Umbilical cord (tissue), 2 donors: ENCODE measurements at places on chromosomes 5 and 9.
A peak's percentile ranks its signal among the peaks of the same experiment; 100 is the strongest.

DNA sequence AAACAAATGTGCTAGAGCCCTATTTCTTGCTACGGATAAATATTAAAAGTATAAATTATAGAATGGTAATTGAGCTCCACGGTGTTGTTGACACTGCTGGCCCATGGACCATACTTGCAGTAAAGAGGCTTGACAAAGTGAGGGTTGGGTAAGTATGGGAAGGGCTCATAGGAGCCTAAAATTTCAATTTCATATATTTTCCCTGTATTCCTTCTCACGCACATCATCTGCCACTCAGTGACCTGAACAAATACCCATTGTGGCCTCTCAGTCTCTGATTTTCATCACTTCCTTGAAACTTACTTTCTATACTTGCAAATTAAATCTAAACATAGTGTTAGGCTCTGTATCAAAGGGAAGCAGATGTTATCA lies 116.5 kb downstream of the PIK3R1 start:
- DNase-seq: no peak

- no peak for DNase-seq
Observed at GRCh38 chr9:81292056-81292805, 397.1 kb downstream of the TLE1 start.

- DNase-seq: no peak
Observed at GRCh38 chr9:31334837-31335528, 1049.5 kb upstream of the ACO1 start.

DNA sequence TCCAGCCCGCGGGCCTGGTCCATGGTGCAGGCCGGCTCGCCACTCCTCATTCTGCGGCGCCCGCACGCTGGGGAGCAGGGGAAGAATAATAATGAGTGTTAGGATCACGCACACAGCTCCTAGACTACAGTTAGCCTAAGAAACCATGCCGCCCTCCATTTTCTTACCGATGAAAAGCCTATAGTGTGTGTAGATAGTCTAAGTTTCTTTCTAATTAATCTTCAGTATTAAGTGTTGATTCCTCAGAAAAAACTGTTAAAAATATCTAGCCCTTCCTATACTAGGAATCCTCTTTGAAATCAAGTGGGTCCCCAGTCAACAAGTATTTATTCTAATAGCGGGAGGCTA lies 9.3 kb downstream of the ZBED3 start:
- DNase-seq: no peak

DNA sequence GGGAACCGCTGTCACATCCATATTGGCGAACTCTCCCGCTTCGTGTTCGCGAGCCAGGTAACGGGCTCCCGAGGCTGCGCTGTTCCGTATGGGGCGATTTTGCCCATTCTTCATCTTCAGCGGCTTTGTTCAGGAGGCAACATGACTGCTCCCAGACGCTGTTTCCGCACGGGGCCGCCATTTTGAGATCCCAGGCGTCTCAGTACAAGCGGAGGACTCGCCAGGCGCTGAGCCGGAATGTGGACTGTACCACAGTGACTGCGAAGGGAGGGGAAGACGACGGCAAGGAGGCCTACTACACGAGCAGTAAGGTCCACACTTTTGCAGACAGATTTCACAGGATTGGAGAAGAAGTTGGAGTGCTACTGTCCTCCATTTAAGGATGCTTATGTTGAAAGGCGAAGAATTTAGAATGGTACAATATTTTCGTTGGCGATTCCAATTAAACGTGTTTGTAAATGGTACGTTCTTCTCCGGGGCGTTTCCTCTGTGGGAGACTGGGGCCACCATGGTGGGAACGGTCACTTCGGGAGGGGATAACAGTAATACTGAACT lies 41.6 kb upstream of the ZNF300 start:
- DNase-seq: peak; percentile 94

DNA sequence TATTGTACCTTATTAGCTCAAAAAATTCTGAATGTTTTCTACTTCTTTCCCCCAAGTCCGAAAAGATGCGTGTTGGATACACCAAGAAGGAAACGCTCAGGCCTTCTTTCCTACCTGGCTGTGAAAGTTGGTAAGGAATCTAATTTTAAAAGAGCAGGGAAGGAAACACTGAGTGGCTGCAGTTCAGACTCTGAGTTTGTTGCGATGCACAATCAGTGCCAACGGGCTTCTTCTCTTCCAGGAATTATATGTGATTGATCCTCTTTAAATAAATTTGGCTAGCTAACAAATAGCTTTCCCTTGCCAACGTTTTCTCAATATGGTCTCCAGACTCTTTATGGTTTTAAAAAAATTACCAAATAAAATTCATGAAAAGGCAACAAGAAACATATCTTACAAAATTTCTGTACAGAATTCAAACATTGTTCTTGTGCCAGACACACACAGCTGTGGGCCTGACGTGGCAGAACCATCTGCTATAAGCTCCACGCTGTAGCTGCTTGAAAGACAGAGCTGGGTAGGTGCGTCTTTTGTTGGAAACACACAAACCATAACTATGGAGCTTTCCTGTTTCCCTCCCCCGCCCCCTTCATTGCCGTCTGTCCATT lies 493.1 kb downstream of the ZNF608 start:
- no peak for DNase-seq

GRCh38 chr9:93083592-93084470 lies 12.2 kb upstream of the CARD19 start:
- no peak for DNase-seq

DNA sequence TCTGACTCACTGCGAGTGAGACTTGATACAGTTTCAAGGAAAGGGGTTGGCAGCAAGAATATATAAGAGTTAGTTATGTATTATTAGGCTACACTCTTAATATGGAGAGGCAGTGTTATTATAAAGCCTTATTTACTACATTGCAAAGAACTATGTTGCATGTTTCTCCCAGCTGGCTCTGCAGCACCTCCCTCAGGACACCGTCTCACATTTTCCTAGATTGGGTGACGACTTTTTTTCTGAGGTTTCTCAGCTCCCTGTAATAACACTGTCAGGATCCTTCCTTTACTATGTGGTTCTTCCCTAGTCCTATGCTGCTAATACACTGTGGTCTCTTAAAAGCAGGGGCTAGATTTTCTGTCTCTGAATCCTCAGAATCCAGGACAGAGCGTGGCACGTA lies 153.7 kb downstream of the INSYN2B start:
- no peak for DNase-seq

- DNase-seq: no peak
Observed at GRCh38 chr9:9170439-9171134, 1371.0 kb upstream of the DMAC1 start.

DNA sequence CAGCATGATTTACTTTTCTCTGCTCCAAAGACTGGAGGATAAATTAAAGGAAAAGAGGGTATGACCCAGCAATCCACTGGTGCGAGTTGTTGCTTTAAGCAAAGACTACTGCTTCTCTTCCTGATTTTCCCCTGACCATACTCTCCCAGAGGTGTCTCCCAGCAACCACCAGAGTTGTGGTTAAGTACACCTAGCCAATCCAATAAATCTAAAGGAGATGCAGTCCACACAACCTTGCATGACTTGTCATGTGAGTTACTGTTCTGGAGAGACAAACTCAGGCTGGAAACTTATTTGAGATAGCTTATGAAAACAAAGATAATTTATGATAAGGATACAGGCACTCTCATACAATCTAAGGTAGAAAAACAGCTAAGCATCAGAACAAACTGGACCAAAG lies 11.9 kb downstream of the TMC1 start:
- DNase-seq: peak; percentile 31

DNA sequence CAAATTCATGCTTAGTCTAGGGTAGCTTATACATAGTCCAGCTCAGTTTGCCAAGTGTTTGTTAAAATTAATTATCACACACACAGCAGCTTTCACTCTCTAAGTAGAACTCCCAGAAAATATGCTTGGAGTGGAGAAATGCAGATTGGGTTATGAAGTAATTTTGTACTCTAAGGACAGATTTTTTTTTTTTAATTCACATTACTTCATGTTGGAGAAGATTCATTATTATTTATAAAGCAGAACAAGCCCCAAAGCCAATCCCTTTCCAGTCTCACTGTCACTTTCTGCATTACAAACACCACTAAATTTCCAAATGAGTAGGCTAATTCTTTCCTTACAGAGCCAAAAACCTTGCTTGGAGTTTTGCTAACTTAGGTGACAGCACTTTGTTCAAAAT lies 11.7 kb upstream of the C9orf72 start:
- DNase-seq: no peak

DNA sequence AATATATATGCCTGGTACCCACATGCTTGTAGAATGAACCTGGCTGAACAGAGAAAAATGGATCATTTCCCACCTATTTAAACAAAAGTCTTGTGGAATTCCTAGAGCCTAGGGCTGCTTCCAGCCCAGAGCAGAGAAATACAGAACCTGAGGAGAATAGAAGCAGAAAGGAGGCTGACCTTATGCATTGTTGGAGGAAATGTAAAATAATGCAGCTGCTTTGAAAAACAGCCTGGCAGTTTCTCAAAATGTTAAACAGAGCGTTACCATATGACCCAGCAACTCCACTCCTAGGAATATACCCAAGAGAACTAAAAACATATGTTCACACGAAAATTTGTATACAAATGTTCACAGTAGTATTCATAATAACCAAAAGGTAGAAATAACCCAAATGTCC lies 15.1 kb downstream of the MAPKAP1 start:
- DNase-seq: no peak

DNA sequence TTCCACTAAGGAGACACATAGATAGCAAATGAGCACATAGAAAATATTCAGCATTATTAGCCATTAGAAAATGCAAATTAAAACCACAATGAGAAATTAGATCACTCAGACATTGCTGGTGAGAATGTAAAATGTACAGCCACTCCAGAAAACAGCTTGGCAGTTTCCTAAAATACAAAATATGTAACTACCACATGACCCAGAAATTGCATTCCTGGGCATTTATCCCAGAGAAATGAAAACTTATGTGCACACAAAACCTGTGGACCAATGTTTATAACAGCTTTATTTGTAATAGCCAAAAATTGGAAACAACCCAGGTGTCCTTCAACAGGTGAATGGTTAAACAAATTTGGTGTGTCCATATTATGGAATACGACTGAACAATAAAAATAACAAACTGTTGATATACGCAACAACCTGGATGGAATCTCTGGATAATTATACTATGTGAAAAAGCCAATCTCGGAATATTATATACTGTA lies 34.8 kb upstream of the SHC3 start:
- no peak for DNase-seq

- peak; percentile 54 for DNase-seq
Observed at GRCh38 chr5:149254506-149254905, 17.2 kb upstream of the AFAP1L1 start.

GRCh38 chr5:119470105-119470763 lies 17.9 kb downstream of the HSD17B4 start:
- DNase-seq: no peak

DNA sequence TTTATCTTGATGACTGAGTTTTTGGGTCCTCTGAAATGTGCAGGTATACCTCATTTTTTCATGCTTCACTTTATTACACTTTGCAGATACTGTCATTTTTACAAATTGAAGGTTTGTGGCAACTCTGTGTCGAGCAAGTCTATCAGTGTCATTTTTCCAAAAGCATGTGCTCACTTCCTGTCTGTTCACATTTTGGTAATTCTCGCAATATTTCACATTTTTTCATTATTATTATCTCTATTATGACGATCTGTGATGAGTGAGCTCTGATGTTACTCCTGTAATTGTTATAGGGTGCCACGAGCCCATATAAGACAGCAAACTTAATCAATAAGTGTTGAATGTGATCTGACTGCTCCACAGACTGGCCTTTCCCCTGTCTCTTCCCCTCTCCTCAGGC lies 73.4 kb upstream of the FBXW11 start:
- no peak for DNase-seq

DNA sequence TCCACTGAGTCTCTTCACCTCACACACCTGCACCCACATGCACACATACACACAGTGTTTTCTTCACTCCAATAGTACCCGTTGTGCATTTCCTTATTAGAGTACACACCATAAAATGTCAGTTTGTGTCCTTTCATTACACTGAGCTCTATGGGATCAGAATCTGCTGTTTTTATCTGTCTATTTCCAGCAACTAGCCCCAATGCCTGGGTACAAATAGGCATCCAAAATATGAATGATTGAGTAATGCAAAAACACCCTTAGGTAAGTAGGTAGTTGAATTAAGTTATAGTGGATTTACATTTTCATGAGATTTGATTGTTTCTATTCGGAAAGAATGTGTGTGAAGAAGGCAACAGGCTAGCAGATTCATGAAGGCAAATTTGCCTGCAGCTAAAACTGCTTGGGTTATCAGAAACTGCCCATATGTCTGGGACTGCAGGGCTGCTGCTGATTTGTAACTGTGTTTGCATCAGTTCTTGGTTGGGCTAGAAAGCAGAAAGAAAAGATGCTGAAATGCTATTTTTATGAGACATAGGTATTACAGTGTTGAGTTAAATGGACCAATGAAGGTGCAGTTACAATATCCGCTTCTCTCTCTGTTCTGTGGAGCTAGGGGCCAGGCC lies 26.9 kb downstream of the PPP3R2 start:
- DNase-seq: no peak

- DNase-seq: peak; percentile 72
Observed at GRCh38 chr9:34559624-34560455, 29.7 kb downstream of the CNTFR start.

- no peak for DNase-seq
Observed at GRCh38 chr5:143056792-143057579, 286.8 kb downstream of the ARHGAP26 start.

DNA sequence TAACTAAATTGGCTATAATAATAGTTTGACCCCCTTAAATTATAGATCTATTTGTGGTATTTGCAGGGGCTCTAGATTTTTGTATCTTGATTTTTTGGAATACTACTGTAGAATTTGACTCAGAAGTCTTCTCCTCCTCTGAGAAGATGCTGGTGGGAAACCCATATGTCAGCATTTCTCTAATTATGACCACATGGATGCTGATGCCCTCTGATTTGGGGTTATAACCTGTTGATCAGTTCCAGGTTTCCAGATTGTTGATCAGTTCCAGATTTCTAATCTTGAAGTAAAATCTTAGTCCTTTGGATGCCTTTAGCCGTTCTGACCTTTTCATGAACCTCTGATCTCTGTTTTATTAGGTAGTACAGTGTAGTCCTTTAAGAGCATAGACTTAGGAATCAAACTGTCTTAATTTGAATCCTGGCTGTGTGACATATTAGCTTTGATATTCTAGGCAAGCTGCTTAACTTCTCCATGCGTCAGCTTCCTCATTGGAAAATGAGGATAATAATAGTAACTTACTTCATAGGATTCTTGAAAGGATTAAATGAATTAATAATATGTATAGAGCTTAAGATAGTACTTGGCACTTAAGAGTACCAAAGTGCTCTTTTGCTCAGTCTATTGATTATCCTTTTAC lies 8.1 kb downstream of the FSD1L start:
- no peak for DNase-seq

DNA sequence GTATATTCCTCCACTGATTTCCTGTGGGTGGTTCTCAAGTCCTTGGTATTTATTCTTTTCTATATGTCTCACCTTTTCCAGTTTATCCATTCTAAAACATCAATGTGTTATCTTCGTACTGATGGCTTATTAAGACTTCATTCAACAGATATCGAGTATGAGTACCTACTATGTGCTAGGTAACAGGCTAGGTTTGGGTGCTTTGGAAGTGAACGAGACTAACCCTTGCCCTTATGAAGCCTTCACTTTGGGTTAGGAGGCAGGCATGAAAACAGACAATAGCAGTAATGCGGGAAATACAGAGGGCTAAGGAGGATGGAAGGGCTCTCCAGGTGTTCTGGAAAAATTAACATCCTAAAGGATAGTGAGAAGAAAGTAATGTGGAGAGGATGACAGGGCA lies 53.4 kb downstream of the AQP7 start:
- no peak for DNase-seq
